ENCODE measurements at places on chromosomes 3 and 15.

DNA sequence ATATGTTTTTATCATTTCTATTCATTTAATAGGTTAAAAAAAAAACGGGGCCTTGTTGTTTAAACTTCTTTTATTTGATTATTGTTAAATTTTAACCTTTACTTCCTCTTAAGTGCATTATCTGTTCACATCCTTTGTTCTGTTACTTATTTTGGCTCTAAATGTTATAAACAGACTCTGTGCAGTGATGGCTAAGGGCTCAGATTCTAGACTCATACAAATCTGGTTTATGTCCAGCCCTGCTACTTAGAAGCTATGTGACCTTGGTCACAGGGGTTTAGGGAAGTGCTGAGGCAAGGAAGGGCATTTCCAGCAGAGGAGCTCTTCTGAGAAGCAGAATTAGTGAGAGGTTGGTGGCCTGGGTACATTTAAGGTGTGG is 55.3 kb upstream of the VILL start:
- no peak for DNase-seq

DNA sequence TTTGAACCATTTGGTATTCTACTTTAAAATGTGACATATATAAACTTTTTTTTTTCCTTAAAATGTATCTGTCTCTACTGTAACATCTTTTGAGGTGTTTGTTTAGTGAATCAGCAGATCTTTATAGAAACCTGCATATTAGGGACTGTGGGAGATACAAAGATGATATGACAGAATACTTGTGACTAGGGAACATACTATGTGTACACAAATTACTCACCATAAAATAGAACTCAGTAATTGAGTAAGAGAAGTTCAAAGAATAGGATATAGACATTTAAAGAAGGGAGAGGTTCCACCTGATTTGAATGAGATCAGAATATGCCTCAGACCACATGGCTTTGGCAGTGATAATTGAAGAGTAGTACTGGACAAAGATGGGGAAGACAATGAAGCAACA is 47.9 kb downstream of the ATP2C1 start:
- no peak for DNase-seq

DNA sequence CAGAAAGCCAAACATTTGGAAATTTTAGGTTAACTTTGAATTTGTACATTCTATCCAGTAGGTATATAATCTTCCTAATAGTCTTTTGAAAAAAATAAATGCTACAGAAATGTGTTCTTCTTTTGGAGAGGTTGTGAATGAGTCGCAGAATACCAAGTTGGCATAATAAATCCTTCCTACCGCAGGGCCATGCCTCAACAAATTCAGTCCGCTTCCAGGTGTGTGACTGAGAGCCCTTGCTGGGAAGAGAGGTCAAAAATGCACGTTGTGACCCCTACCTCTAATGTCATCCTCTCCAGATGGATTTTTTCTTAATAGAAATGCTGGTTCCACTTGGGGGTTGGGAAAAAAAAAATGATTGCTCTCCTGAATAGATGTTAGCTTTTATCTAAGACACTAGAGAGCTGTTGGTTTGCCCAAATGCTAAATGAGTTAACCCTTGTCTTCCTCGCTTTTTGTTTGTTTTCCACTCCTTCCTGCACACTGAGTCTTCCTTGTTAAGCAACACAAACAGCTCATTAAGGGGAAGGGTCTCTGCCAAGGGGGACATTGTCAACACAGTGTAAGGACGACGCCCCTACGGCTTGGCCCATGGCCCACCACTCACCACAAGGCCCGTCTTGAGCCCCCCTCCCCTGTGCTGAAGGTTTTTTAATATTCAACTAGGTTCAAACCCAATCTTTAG is 33.9 kb downstream of the RLBP1 start:
- DNase-seq = no peak

DNA sequence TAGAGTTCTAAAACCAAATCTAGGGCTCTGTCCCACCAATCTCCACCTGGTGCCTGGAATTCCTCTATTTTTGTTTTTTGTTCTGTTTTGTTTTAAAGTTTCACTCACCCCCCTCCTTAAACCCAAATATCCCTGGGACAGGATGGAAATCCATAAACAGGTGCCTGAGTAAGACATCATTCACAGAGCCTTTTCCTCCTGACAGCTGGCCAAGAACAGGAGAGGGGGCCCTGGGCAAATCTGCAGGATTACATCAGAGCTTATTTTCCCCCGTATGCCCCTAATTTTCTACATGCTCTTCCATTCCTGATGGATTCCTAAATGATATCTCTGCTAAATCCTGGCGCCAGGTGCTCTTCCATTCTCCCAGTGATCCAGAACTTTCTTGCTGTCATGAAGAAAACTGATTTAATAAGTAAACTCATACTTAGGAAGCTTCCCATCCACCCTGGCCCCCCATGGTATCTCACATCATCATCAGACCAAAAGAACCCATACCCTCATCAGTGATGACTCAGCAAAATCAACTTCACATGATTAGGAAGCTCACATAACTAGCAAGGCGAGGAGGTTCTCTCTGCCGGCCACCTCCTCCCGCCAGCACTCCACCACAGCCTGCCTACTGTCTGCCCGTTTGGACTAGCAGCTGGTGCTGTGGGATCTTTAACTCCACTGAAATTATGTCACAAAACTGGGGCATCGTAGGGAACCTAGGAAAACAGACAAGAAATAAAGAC is 61.0 kb downstream of the LIPC start:
- no peak for DNase-seq

DNA sequence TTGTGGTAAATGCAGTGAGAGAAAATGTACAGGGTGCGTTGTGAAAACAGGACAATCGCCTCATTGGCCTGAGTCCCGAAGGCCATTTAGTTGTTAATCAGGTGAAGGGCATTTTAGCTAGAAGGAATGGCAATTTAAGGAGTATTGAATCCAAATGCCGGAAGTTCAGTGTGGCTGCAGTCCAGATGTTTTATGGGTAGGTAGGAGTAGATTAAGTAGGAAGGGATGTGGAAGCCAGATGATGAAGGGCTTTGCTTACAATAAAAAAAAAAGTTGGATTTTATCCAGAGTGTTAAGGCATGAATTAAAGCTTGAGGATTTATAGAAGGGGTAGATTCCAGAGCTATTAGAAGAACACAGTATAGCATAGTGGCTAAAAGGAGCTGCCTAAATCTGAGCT is 572.7 kb downstream of the NLGN1 start:
- DNase-seq = no peak

DNA sequence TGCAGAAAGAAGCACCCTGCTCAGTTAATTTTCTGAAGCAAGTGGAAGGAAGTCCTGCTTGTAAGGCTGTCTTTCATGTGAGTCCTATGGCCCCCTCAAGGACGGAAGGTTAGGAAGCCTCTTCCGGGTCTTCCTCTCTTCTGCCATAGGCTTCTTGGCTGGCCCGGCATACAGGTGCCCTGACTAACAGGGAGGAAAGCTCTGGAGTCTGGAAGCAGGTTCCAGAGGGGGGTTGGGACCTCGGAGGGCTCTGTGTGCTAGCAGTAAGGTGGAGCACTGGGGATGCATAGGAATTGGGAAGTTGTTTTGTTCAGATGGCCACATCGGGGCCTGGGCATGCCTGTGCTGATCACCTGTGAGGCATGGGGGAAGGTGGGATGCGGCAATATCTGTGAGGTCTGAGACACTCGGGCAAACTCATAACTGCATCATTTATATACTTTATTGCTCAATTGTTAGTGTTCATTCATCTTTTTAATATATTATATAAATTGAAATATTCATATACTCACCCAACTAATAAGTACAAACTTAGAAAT is 49.6 kb downstream of the TRAK1 start:
- DNase-seq = no peak

- DNase-seq = no peak
These were observed 14.4 kb downstream of the CCDC32 start for GRCh38 chr15:40550341-40551037.

- no peak for DNase-seq
These were observed 180.5 kb downstream of the APBA2 start for GRCh38 chr15:29066310-29066709.

DNA sequence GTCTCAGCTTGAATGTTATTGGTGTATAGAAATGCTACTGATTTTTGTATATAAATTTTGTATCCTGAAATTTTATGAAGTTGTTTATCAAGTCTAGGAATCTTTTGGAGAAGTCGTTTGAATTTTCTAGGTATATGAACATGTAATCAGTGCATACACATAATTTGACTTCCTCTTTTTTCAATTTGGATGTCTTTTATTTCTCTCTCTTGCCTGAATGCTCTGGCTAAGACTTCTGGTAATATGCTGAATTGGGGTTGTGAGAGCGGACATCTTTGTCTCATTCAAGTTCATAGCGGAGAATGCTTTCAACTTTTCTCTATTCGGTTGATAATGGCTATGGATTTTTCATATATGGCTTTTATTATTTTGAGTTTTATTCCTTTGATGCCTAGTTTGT is 100.9 kb upstream of the MCTP2 start:
- DNase-seq = no peak

- no peak for DNase-seq
These were observed 153.6 kb downstream of the TNIK start for GRCh38 chr3:171306631-171307030.

- DNase-seq = no peak
These were observed 845.9 kb downstream of the TBL1XR1 start for GRCh38 chr3:176351408-176351807.

- DNase-seq = no peak
These were observed 27.6 kb downstream of the C2CD4A start for GRCh38 chr15:62094388-62094787.

- peak; percentile 79 for DNase-seq
These were observed 6.0 kb upstream of the SRP14 start for GRCh38 chr15:40044717-40045571.

DNA sequence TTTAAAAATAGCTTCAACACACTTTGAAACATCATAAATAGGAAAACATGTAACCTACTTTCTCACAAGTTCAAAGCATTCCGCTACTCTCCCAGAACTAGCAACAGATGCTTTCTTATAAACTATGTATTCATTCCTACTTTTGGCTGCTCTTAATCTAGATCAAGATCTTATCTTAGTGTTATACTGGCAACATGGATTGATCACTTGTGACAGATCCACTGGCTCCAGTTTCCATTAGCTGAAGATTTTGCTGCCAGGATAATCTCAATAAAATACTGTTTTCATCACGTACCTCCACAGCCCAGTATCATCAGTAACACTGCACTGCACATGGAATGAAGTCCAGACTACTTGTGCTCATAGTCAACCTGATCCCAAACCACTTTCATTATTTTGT is 491.7 kb upstream of the AGTR1 start:
- no peak for DNase-seq

- DNase-seq = no peak
These were observed 17.5 kb upstream of the ARHGAP31 start for GRCh38 chr3:119276680-119277079.

DNA sequence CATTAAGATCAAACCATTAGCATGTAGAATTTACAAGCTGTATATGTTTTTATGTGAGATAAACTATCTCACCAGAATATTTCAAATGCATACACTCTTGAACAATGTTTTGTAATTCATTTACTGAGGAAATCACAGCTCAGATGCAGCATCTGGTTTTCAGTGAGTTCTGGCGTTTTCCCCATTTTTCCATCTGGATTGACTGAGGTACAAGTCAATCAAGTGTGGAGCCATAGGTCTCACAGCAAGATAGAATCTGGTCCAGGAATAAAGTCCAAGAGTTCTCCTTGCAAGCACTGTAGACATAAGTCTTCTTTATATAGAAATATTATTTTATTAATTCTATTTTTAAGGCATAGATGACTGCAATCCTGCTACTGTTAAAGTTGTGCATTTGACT is 219.3 kb downstream of the ZBBX start:
- DNase-seq = no peak

DNA sequence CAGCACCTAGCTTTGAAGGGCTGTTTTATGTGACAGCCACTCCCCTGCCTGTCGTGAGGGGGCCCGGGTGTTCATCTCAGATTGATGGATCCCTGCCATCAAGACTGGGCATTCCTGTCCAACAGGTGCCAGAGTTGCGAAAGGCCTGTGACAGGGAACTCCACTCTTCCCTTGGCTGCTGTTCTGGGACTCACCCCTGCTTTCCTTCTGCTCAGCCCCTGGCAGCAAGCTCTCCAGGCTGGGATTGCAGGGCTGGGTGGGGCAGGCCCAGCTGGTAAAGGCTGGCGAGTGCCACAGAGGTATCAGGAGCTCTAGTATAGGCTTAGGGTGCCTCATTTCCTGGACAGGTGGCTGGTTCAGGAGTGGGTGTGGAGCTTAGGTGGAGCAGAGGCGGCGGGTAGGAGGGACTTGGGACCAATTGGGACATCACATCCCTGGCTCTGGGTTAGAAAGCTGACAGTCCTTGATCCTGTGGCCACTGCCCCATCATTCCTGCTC is at the start of gene PLA2G4B:
PLA2G4B (plus strand) TSS at position 448 of the 498 bp plus-strand sequence. CDS start 67 bp downstream, outside the sequence.
- no peak for DNase-seq

GRCh38 chr3:136577791-136578190 is 174.4 kb downstream of the STAG1 start:
- no peak for DNase-seq

All from stimulated activated CD4-positive, alpha-beta T cell treated with anti-CD3 and anti-CD28 coated beads, Interleukin-1b, Interleukin-23, amount 100 ng/mL, for 4 hours (primary cell).